ENCODE measurements at places on chromosomes 2 and 18.
A peak's percentile ranks its signal among the peaks of the same experiment; 100 is the strongest.

GRCh38 chr18:63051928-63052327 is 267.6 kb downstream of the BCL2 start:
- DNase-seq, result no peak

- no peak for DNase-seq
Observed at GRCh38 chr2:27070653-27071276, 689 bp downstream of the OST4 start.

GRCh38 chr2:70458661-70459060 is 95.0 kb downstream of the TGFA start:
- DNase-seq, result no peak

DNA sequence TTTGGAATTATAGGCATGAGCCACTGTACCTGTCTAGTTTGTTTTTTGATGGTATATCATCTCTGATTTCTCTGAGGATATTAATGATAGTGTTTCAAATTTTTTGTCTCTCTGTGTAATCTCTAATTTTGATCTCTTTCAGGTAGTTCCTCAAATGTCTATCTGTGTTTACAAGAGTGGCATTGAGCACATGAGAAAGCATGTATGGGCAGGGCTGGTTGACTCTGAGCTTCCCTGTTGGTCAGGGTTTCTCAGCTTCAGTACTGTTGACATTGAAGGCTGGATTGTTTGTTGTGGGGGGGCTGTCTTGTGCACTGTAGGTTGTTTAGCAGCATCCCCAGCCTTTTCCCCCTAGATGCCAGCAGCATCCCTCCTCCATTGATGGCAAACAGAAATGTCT is 79.9 kb downstream of the TMEM247 start:
- no peak for DNase-seq

- no peak for DNase-seq
Observed at GRCh38 chr2:7725850-7726242, 808.6 kb downstream of the RNF144A start.

DNA sequence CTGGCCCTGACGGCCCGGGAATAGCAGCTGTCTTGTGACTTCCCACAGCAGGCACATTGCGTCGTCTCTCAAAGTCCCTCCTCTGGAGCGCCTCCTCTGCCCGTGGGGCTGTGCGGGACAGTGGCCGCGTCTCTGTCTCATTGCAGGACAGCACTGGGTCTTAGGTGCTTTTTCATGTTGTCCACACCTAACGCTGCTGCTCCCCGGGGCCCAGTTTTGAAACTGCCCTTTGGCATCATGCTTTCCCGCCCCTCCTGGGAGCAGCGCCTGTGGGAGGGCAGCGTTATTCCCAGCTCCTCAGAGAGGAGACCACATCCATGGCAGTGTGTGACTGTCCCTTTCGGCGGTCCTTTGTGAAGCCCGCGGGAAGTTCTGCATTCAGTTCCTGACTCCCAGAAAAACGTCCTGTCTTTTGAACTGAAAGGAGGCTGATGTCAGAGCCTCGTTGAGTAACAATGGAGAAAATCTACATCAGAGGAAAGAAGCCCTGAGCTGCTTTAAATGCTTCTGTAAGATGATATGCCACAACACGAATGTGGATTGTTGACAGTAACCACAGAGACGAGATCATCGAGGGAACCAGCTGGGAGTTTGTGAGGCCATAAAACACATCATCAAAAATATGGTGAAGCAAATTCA is 226.0 kb downstream of the FAM210A start:
- peak; percentile 68 for DNase-seq

DNA sequence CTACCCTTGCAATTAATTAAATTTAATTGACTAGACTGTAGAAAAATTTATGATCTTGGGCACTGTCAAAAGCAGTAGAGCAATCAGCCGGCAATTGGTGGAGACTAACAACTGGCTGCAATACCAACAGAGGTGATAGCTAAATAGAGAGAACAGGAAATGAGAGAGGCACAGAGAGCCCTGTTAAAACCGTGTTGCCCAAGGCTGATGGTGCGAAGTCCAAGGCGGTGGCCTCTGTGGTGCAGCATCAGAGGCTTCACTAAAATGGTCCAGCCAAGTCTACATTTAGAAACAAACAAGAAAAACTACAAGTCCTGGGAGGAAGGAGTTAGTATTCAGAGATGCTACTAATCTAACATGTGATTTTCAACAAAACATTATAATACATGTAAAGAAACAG is 115.6 kb downstream of the NETO1 start:
- no peak for DNase-seq

GRCh38 chr18:51541230-51541629 is 343.7 kb upstream of the MEX3C start:
- no peak for DNase-seq

DNA sequence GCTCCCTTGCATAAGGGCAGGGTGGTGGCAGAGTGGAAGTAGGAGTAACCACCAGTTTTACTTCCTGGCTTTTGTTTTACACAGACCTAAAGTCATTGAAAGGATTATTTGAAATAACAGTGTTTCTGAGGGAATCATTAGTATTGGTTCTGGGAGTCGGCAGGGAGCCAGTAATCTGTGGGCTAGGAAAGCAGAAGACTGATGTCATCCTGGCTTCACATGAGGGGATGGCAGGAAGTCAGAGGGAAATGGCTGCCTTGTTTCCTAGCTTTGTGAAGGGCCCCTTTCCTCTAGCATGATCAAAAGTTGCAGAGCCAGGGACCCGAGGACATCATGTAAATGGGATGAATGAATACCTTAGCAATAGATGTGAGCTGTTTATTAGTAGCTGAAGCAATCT is 792.6 kb downstream of the CPS1 start:
- DNase-seq, result no peak

DNA sequence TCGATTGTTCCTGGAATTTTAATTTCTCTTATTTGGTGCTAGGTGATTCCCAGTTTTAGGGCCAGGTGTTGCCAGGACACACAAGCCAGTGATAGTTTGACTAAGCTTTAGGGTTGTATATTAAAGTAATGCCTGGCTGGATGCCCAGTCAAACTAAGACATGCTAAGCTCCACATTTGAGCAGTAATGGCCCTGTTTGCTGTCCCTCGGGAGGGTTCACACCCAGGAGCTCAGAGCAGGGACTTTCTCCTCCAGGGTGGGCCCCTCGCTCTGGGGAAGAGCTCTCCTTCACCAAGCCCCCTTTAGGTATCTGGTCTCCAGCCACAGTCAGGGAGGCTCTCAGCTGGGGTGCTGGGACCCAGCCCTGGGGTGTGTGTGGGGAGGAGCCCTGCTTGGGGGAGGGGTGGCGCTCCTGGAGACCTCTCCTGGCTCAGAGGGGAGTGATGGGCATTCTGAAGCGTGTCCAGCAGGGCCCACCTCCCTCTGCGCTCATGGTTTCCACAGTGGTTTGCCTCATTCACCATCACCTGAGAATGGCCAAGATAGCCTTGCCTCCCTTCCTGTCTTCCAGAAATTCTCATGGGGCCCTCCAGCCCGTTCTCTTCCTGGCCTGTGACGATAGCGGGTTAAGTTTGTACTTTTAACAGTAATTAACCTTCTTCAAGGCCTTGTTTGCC is 31.7 kb downstream of the INPP4A start:
- DNase-seq, result no peak

- DNase-seq, result no peak
Observed at GRCh38 chr2:241551599-241551997, 6.9 kb upstream of the BOK start.

GRCh38 chr2:181891966-181892798 is 652 bp downstream of the ITPRID2 start:
- DNase-seq, result peak; percentile 80

- no peak for DNase-seq
Observed at GRCh38 chr2:190418727-190419126, 10.6 kb downstream of the MFSD6 start.

GRCh38 chr2:120251880-120252224 is 800 bp upstream of the RALB start:
- no peak for DNase-seq

DNA sequence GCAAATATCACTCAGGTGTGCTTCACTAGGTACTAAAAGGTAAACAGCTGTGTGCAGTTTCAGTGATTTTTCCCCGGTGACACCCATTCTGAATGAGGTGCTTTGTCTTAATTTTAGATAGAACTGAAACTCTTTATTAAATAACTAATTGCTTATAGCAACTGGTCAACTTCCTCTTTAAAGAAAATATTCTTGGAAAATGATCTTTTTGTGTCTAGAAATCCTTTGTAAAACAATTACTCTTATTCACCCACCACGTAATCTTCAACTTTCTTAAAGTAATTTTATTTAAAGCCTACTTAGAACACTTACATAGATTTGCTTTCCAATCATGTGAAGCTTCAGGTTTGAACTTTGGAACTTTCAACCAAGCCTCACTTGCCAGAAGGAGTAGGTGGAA is 57.9 kb upstream of the RMDN2 start:
- no peak for DNase-seq

- no peak for DNase-seq
Observed at GRCh38 chr2:202815548-202816360, 55.8 kb downstream of the ICA1L start.

- peak; percentile 58 for DNase-seq
Observed at GRCh38 chr2:146734042-146734820, 1110.6 kb upstream of the ACVR2A start.

DNA sequence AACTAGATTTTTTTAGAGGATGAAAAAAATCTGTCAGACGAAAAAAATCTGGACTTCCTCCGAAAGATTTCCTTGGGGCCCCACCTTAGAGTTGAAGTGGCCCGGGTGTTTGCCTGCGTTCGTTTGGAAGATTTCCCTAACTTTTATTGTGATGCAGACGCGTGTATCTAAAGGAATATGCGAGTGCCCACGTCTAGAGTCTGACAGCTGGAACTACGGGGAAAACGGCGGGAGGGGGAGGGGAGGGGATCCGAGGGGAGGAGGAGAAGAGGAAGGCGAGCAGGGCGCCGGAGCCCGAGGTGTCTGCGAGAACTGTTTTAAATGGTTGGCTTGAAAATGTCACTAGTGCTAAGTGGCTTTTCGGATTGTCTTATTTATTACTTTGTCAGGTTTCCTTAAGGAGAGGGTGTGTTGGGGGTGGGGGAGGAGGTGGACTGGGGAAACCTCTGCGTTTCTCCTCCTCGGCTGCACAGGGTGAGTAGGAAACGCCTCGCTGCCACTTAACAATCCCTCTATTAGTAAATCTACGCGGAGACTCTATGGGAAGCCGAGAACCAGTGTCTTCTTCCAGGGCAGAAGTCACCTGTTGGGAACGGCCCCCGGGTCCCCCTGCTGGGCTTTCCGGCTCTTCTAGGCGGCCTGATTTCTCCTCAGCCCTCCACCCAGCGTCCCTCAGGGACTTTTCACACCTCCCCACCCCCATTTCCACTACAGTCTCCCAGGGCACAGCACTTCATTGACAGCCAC is 2.4 kb upstream of the SP9 start:
- peak; percentile 80 for DNase-seq

DNA sequence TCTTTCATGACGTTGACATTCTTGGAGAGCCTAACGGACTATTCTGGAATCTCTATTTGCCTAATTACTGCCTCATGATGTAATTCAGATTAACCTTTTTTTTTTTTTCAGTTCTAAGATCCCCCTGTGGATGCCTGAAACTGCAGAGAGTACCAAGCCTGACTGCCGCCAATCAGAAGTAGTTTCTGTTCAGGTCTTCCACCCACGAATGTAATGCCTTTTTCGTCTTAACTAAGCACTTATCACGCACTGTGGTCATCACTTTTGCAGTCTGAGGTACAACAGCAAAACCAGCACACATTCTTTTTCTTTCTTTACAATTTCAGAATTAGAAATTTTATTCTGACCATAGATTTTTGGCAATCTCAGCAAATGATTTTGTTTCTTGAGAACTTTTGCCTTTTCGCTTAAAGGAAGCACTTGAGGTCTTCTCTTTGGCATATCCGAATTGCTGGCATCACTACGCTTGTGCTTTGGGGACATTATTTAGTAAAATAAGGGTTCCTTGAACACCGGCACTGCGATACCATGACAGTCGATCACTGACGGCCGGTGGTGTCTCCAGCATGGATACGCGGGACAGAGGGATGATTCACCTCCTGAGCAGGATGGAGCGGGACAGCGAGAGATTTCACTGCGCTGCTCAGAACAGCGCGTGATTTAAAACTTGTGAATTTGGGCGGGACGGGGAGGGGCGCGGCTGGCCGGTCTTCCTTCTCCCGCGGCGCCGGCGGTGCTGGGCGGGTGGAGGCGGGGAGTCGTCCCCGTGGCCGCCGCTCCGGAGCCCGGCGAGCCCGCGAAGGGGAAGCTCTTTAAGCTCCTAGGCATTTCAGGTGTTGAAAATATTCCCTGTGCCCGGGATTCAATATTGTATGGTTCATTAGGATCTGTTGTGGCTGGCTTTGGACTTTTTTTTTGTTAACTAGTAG is 32.0 kb upstream of the GPR55 start:
- peak; percentile 73 for DNase-seq

- no peak for DNase-seq
Observed at GRCh38 chr2:21451403-21451802, 327.6 kb downstream of the TDRD15 start.

DNA sequence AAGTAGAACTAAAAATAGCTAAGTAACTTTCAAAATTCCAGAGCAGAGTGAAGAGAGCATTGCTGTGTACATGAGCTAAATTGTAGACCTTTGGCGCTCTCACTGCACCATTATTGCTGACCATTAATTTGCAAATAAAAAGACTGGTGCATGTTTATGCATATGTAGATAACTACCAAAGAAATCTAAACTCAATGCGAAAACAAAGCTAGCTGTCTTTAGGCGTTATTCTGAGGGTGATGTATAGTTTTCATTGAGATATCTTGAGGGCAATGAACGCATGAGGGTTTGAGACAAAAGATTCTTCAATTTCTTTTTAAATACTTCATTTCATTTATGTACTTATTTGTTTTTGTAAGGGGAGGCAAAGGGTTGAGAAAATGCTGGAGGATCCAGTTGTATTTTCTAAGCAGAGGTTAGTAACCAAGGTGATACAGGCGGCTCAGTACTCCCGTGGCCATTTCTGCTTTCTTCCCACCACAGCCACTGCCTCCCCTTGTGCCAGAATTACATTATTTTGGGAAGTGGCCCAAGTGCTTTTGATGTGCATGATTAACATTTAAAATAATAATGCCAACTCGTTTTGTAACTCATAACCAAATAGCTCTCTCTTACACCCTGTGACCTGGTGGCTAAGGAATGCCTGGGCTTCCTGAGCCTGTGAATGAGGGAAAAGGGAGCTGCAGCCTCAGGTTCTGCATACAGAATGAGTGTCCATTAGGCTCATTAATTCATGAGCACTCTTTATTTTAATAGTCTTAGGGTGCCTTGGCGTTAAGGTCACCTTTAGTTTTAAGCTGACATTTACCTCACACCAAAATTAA is 797.8 kb upstream of the GYPC start:
- DNase-seq, result no peak
